Kidney tubule cell (primary cell): ENCODE measurements at places on chromosomes 1 and 21.

DNA sequence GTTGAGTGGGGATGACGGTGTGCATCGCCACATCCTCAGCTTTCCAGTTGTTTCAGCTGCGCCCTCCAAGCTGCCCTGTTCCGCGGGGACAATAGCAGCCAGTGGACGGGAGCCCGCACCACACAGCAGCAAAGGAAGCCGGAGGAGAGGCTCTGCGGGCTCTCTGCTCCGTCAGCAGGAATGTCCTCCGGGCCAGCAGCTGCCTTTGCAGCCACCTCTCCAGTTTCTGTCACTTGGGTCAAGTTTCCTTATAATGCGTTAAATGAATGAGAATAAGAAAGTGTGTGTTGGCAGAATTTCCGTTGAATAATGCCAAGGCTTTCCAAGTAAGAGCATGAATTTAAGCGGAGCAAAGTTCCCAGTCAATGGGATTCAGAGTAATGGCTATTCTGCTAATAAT lies 263.3 kb downstream of the KIF26B start:
- DNase-seq, result no peak

DNA sequence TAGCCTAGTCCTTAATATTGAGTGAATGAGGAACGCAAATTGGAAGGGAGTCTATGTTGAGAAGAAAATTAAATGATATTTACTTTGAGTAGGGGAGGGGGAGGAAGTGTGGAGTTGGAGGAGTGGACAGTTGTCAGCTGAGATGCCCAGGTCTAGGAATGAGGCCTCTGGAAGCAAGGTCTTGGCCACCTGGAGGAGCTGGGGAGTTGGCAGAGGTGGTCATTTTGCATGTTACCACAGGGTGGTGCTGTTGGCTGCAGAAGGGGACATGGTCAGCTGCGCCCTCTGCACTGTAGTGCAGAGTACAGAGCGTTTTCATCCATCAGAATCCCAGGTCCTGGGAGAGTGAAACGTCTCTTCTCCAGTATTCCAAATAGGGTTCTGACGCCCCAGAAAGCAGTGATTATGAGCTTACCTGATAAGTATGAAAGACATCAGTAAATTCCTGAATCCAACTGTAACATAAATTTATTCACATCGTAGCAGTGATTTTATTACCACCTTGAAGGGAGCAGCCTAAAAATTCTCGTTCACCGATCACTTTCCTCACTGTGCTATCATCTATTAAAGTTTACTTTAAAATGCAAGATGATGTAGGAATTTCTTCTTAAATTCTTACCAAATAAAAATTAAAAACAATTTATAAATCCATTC lies 13.8 kb downstream of the PARK7 start:
- DNase-seq, result peak; percentile 83

DNA sequence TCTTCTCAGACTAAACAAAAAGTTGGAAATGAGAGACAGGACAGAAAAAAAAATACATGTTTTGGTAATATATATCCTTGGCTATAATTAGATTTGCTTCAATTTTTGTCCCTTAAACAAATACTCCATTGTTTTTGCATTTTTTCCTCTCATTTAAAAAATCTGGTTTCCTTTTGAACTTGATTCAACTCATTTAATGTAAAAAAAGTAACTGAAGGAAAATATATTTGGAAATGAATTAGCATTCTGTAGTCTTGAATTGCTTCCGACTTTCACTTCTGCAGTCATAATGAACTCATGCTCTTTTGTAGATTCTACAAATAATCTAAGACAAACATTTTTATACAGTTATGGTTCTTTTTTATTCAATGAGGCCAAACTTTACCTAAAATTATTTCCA lies 309.1 kb downstream of the HMCN1 start:
- DNase-seq, result no peak

GRCh38 chr1:3456964-3457909 lies 2.8 kb downstream of the ARHGEF16 start:
- DNase-seq, result no peak

DNA sequence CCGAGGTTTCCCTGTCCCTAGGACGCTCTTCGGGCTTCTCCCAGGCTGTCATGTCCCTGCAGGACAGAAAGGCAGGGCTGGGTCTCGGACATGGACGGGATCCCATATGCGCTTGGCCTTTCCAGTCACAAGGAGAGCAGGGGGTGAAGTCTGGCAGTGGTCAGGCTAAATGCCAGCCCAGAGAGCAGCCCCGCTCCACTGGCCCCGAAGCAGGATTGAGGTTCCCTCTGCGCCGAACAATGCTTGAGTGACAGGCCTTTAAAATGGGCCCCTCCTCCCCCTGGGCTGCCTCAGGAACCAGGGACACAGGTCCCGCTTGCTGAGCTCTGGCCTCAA lies 12.7 kb downstream of the DRAXIN start:
- no peak for DNase-seq

DNA sequence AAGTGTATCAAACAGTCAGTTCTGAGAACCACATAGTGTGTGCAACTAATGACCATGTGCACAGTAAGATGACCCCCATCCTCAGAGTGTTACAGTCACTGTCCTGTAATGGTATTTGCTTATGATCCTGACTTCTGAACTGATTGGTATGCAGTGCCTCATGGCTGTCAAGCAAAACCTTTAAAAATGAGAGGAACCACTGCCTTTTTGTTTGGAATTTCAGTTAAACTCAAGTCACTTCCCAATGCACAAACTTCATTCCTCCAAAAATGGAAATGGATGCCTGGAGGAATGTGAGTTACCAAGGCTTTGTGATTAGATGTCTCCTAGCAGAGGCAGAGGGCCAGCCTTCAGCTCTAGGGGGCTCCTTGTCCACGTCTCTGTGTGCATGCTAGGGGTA lies 10.5 kb downstream of the C1orf198 start:
- peak; percentile 31 for DNase-seq

GRCh38 chr1:32361674-32362473 lies 411 bp downstream of the FAM229A start:
- DNase-seq, result peak; percentile 35

DNA sequence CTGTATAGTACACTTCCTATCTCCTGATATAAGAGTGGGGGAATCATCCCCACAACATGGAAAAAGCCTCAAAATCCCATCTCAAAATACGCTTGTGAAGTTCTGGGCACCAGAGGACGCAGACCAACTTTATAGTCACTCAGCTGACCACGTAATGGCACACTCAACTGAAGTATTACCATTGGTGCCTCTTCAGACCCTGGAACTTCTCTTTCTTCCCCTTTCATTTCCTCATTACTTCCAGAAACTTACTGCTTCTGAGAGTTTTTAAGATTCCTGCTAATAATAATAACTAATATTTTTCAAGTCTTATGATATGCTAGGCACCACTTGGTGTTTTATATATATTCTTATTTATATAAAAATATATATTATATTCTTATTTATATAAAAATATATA lies 202.6 kb downstream of the PTPRC start:
- DNase-seq, result no peak

DNA sequence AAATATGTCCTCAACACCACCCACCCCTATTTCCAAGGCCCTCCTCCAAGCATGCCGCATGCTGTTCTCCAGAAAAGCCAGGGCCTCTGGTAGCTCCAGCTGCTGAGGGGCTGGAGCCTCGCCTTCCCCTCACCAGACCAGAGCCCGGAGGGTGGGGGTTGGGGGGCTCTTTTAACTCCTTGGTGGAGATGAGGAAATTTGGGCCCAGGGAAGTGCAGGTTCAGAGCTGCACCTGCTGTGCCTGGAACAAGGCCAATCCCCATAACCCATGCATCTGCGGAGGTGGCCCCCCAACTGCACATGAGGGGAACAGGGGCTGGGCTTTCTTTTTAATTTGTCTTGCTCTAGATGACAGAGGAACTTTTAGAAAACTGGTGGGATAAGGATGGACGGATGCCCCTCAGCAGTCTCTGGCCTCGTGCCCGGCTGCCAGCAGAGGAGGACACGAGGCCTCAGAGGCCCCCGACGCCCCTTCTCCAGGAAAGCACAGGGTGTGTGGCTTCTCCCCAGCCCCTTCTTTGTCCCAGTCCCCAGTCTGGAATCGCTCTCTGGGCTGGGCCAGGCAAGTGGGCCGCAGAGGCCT lies 550 bp upstream of the SELENON start:
- no peak for DNase-seq

GRCh38 chr1:63903947-63904610 lies 130.3 kb downstream of the ROR1 start:
- DNase-seq, result no peak

- peak; percentile 13 for DNase-seq
Measured at GRCh38 chr1:210294999-210295745, 33.5 kb upstream of the HHAT start.

- no peak for DNase-seq
Measured at GRCh38 chr1:215594640-215595039, 27.5 kb downstream of the KCTD3 start.

DNA sequence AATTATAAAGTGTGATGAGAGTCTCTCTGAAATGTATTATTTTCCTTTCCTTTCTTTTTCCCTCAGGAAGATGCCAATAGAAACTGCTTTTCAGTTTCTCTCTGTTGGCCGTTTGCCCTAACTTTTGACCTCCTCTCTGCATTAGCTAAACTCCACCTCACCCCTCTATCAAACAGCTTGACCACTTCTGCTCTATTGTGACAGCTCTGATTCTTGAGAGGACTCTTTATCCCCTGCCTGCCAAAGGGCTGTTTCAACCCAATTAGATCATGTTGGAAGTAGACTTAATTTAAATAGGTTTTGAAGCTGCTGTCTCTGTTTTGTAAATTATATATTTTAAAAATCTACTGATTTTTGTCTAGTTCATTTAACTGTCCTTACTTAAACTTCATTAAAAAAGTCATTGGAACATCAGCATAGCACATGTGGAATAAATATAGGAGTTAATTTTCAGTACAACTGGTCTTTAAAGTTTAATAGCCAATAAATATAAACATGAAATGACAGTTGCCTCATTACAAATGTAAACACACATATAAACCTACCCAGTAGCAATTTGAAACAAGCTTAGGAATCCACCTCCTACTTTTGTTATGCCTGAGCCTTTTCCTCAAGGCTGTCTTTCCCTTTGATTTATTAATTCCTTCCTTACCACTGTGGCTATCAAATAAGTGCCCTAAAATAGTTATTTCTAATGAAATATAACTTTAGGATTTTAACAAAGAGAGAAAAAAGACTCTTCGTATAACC lies 152.0 kb downstream of the CHRM3 start:
- DNase-seq, result no peak

- DNase-seq, result no peak
Measured at GRCh38 chr1:159175571-159175970, 4.2 kb downstream of the CADM3 start.

- DNase-seq, result peak; percentile 53
Measured at GRCh38 chr1:186974774-186975181, 146.0 kb downstream of the PLA2G4A start.

DNA sequence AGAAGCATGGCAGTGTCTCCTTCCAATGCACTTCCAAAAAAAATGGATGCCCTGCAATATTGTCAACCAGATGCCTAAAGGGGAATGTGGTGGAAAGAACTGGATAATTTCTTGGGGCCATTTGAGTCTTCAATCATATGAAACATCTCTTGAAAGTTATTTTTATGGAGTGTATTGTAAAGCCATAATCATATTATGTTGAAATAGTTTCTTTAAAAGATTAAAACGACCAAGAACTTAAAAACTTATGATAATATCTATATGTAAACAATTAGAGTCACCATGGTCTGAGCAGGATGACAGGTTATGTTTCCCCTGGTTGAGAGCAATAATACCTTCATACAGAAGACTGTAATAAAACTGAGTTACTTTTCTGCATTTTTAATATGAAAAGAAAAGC lies 457.2 kb downstream of the PCP4 start:
- DNase-seq, result no peak

DNA sequence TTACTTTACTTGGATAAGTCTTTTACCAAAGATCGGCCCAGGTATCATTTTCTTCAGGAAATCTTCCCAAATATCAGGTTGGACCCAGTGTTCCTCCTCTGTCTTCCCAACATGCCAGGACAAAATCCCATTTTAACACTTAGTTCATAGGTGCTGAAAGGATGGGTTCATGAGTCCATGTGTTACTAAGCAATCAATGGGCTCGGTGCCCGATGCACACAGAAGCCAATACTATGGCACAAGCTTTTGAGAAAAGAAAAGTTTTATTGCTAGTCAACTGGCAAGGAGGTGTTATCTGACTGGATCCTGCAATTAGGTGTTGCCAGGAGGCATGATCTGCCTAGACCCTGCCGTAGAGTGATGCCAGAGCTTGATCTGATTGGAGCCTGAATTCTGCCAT lies 133.3 kb upstream of the SLC44A3 start:
- no peak for DNase-seq

- no peak for DNase-seq
Measured at GRCh38 chr1:27166351-27166802, 11.5 kb upstream of the SLC9A1 start.

DNA sequence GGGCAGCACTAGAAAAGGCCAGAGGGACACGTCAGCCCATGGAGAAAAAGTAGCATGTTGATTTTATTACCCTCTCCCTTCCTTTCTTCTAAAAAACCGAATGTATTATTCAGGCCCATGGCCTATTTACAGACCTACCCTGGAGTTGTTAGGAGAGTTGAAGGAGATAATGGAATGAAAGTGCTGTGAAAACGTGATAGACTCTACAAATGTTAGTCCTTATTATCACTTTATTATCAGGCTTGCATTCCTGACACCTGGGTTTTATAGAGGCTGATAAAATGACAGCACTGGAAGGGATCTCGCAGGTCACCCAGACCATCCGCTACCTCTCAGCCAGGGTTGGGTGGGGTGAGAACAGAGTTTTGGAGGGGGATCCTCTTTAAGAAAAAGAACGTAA lies 60.6 kb upstream of the TLR5 start:
- no peak for DNase-seq

- DNase-seq, result no peak
Measured at GRCh38 chr1:15945011-15945831, 30.7 kb downstream of the ZBTB17 start.

GRCh38 chr1:67571901-67572593 lies 113.0 kb upstream of the GADD45A start:
- DNase-seq, result no peak

GRCh38 chr1:2856676-2857375 lies 55.3 kb upstream of the TTC34 start:
- no peak for DNase-seq

- no peak for DNase-seq
Measured at GRCh38 chr1:97038410-97038809, 316.8 kb downstream of the PTBP2 start.

DNA sequence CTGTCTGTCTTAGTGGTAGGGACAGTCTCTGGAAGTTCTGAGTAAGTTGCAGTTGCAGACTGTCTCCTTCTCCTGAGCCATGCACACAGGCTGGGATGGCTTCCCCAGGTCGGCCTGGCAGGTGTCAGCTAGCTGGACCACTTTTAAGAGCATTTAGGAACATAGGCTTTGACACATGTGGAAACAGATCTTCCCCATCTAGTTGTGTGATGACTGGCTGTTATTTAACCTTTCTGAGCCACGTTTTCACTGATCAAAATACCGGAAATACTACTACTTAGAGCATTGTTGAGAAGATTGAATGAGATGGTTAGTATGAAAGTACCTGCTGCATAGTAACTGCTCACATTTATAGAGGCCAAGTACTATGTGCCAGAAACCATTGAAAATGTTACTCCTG lies 6.2 kb upstream of the MAPKAPK2 start:
- no peak for DNase-seq

- no peak for DNase-seq
Measured at GRCh38 chr1:89069951-89070350, 4.9 kb upstream of the GBP1 start.
